NCI-H1048 (cell line): ENCODE measurements at places on chromosomes 12 and 14.

DNA sequence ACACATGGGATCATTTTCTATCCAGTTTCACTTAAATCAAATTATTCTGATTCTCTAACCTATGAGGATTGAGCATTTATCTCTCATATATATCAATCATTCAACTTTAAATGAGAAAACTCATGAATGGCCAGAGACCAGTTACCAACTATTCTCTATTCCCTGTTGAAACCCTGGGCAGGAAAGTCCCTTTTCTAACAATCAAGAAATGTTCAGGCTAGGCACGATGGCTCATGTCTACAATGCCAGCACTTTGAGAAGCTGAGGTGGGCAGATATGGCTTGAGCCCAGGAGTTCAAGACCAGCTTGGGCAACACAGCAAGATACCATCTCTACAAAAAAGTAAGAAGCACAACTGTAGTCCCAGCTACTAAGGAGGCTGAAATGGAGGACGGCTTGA, 18.0 kb downstream of the FMNL3 start:
- DNase-seq, result no peak

- no peak for DNase-seq
These were observed 4.7 kb downstream of the CISTR start for GRCh38 chr12:53747095-53747494.

- DNase-seq, result no peak
These were observed 44.2 kb upstream of the MMP17 start for GRCh38 chr12:131783915-131784541.

GRCh38 chr12:132194556-132194955, 50.3 kb downstream of the NOC4L start:
- DNase-seq, result no peak

- no peak for DNase-seq
These were observed 12.9 kb upstream of the RNASE10 start for GRCh38 chr14:20492486-20492885.

DNA sequence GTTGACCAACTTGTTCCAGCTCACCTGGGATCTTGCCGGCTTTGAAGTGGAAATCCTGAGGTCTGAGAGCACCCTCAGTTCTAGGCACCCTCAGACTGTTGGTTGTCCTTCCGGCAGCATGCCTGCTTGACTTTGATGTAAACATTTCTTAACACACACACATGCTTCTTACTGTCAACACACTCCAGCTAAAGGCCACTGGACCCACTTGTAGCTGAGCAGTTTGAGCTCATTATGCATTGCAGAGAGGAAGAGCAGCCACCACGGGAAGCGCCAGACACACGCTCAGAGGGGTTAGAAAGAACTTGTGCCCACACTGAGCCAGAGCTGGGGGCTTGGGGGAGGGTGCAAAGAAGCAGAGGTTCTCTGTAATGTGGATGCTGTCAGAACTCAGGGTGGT, 55.8 kb downstream of the TNFAIP2 start:
- DNase-seq, result no peak

DNA sequence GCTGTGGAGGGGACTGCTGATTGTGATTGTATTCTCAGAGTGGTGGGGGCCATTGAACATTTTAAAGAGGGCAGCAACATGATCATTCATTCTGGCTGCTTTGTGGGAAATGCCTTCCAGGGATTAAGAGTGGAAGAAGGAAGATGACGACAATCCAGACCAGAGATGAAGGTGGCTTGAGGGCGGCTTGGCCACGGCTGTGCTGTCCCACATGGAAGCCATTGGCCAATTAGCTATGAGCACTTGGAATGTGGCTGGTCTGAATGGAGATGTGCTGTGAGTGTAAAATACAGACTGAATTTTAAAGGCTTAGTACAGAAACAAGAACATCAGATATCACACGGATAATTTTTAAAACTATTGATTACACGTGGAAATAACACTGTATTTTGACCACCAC, 19.2 kb upstream of the SLC10A1 start:
- no peak for DNase-seq

GRCh38 chr12:126112141-126112540, 1046.9 kb downstream of the AACS start:
- no peak for DNase-seq

DNA sequence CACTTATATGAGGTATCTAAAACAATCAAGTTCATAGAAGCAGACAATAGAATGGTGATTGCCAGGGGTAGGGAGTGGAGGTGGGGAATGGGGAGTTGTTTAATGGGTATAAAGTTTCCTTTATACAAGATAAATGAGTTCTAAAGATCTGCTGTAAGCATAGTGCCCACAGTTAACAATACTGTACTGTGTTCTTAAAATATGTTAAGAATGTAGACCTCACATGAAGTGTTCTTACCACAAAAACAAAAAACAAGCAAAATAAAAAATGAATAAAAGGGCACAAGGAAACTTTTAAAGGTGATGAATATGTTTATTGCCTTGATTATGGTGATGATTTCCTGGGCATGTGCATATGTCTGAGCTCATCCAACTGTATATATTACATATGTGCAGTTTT, 211.8 kb downstream of the MSRB3 start:
- no peak for DNase-seq

- no peak for DNase-seq
These were observed 47.6 kb upstream of the RFLNA start for GRCh38 chr12:124247331-124247730.

- DNase-seq, result no peak
These were observed 153.7 kb downstream of the PRKD1 start for GRCh38 chr14:29773990-29774389.

DNA sequence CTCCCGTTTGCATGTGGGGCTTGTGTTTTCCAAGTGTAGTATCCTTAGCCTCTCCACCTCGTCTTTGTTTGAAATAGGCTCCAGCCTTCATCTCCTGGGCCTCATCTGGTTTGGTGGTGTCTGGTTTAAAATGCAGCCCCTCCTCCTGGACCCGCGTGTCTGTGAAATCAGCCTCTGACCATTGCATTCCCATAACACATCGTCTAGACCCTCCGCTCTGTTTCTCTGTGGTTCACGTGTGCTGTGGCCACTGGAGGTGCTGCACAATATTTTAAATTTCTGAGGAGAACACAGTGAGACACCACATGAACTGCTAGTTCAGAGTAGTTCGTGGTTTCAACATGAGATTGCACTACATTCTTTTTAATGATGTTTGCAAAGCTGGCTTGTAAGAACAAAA, 35.6 kb downstream of the UBE3B start:
- DNase-seq, result no peak

- DNase-seq, result no peak
These were observed 4.3 kb downstream of the SLC2A14 start for GRCh38 chr12:7868391-7868790.

GRCh38 chr14:24813819-24814259, 179.8 kb upstream of the GZMB start:
- no peak for DNase-seq

- no peak for DNase-seq
These were observed 344.4 kb upstream of the STXBP6 start for GRCh38 chr14:25394356-25394755.

- no peak for DNase-seq
These were observed 770 bp downstream of the ABHD4 start for GRCh38 chr14:22598896-22599244.

GRCh38 chr12:59075141-59075540, 154.8 kb upstream of the LRIG3 start:
- no peak for DNase-seq

GRCh38 chr12:69024413-69024812, 91.4 kb upstream of the CPM start:
- DNase-seq, result no peak

- DNase-seq, result no peak
These were observed 87.2 kb downstream of the NINJ2 start for GRCh38 chr12:575948-576614.

- DNase-seq, result no peak
These were observed 22.7 kb downstream of the TRAF3 start for GRCh38 chr14:102799684-102800562.

GRCh38 chr12:132813443-132813842, 15.2 kb downstream of the GOLGA3 start:
- no peak for DNase-seq

DNA sequence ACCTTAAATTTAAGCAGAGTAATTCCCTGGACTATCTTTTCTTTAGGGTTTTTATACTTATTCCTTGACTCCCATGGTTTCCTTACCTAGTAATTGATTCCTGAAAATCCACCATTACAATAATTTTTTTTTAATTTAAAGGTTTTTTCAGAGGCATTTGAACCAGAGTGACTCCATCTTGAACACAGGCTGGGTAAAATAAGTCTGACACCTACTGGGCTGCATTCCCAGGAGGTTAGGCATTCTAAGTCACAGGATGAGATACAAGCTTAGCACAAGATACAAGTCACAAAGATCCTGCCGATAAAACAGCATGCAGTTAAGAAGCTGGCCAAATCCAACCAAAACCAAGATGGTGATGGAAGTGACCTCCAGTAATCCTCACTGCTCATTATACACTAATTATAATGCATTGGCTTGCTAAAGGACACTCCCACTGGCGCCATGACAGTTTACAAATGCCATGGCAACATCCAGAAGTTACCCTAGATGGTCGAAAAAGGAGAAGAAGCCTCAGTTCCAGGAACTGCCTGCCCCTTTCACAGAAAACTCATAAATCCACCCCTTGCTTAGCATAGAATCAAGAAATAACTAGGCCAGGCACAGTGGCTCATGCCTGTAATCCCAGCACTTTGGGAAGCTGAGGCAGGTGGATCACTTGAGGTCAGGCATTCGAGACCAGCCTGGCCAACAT, 53.6 kb downstream of the SLC25A21 start:
- no peak for DNase-seq

GRCh38 chr12:109879351-109880042, 844 bp downstream of the GLTP start:
- no peak for DNase-seq

DNA sequence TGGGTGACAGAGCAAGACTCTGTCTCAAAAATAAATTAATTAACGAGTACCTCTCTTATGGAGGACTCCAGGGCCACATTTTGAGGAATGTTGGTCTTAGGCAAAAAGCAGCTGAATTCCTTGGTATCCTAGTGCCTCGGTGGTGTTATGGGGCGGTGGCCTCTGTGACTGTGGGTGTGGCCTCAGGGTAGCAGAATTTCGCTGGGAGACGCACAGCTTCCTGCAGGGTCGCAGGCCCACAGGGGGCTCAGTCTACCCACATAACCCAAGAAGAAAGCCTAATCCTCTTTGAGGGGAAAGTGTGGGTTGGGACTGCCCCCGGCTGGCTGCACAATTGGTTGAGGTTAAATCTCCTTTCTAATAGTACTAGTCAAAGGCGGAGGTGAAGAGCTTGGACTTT, 11.2 kb upstream of the SERPINA4 start:
- no peak for DNase-seq

DNA sequence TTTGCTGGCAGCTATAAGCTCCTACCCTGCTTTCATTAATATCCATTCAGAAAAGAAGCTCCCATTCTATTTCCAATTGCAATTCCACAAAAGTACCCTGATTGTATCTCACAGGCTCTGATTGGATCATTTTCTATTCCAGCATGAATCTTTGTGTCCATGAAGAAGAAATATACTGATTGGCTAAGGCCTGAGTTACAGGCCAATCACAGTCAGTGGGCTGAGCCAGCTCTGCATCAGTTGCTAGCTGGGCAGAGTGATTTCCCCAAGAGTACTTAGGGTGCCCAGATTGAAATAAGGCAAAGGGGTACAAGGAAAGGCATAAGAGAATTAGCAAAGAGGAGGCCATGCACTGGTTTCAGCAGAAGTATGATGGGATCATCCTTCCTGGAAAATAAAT, 14.4 kb downstream of the ART4 start:
- no peak for DNase-seq

- no peak for DNase-seq
These were observed 29.0 kb upstream of the MAX start for GRCh38 chr14:65131301-65131701.

DNA sequence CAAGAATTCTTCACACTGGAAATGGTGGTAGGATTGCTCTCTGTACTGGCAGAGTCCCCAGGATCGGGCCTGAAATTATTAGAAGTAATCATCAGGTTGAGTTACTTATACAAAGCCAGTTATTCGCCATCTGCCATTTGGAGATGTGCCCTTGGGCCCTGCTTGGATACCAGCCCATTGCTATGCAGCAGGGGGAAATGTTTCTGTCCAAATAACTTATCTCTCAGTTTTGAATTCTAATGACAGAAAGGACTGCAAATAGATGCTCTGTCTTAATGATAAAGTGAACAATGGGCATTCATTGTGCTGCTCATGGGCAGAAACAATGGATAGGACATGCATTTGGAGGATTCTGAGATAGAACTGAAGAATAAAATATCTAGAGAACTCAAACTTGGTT, 139.1 kb upstream of the PELI2 start:
- DNase-seq, result no peak

DNA sequence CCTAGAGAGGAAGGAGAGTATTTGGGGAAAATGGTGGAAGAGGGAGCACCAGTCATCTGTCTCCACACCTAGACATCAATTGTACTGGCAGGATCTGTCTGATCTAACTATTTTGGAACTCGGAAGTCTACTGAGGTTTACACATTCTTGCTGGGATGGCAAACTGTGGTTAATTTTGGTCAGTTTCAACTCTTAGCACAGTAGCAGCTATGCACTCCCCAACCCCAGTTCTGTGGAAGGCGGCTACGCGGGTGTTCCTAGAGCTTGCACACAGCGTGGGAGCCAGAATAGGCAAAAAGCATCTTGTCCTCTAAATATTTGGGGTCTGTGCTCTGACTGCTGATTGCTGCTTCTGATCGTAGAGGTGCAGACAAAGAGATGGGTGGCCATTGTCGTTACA, 33.8 kb downstream of the TECPR2 start:
- no peak for DNase-seq

DNA sequence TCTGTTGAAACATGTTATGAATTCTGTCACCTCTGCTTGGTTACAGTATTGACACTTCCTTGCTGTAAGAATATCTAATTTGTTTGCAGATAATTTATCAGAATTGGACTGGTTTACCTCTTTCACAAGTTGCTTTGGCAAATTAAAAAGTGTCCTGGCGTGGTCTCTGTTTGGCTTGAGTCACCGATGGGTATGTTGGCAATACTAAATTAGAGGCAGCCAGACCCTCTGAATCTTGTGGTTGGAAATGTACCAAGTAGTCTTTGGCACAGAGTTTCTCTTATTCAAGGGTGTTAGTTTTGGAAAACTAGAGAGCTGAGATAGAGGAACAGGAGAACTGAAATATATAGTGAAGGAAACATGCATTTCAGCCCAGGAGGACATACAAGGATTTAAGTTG, 521.1 kb upstream of the MGAT4C start:
- DNase-seq, result no peak
